ENCODE measurements at places on chromosomes 13 and 19.
A peak's percentile ranks its signal among the peaks of the same experiment; 100 is the strongest.

GRCh38 chr13:48334534-48335127, 31.1 kb downstream of the RB1 start:
- DNase-seq: no peak

- DNase-seq: no peak
These were observed 311.6 kb downstream of the ENOX1 start for GRCh38 chr13:43475140-43475539.

GRCh38 chr19:19232261-19232721, 20.5 kb downstream of the NCAN start:
- DNase-seq: no peak

GRCh38 chr13:101917833-101918661, 465.6 kb downstream of the ITGBL1 start:
- peak; percentile 94 for DNase-seq

GRCh38 chr13:53311561-53311960, 282.9 kb downstream of the OLFM4 start:
- no peak for DNase-seq

GRCh38 chr19:34017024-34017423, 155.3 kb upstream of the LSM14A start:
- DNase-seq: no peak

GRCh38 chr19:6818246-6818645, 45.7 kb downstream of the VAV1 start:
- DNase-seq: no peak

DNA sequence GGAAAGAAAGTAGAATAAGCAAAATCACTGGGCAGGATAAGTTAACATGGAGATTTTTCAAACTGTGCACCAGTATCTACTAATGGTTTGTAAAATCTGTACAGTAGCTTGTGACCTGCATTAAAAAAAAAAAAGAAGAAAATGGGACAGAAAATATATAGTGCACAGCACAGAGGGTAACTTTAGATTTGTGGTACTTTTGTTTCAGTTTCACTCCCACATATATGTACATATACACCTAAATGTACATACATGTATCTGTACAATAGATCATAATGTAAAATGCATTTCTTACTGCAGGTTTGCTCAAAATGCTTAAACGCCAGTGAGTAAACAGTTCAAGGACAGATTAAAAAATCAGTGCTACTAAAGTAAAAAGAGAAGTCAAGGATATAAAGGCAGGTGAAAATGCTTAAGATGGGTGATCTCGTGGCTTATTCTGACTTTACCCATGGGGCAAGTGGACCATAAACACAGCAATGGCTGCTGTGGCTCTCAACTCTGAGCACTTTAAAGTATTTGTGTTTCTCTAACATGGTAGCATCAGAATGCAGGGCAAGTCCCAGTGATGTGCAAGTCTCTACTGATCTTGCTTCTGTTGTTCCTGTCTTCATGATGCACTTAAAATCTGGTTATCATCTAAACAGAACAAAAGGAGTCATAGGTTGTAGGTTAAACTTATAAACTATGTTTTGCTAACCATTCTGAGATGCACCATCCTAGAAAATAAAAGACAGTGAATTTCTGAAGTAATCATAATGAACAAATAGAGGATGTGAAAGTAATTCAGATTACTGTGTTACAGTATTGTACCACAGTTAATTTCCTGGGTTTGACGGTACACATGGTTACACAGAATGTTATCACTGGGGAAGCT, 112.3 kb downstream of the MIPEP start:
- no peak for DNase-seq

DNA sequence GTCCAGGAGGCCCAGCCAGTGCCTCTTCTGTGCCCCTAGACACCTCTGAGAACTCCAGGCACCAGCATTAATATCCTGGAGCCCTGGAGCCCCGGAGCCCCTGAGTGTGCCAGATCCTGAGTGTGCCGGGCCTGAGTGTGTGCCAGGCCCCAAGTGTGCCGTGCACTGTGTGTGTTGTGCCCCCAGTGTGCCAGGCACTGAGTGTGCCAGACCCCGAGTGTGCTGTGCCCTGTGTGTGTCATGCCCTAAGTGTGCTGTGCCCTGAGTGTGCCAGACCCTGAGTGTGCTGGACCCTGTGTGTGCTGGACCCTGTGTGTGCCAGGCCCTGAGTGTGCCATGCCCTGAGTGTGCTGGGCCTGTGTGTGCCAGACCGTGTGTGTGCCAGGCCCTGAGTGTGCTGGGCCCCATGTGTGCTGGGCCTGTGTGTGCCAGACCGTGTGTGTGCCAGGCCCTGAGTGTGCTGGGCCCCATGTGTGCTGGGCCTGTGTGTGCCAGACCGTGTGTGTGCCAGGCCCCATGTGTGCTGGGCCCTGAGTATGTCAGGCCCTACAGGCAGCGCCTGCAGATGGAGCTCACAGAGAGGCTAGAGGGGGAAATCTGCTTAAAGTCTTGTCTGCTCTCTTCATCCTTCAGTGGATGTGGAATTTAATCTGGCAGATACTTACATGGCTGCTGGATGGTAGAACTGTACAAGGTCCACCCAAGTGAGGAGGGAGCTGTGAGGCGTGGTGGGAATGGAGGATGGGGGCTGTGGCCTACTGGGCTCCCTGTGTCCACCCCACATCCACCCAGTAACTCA, 53.9 kb downstream of the C13orf46 start:
- DNase-seq: no peak

DNA sequence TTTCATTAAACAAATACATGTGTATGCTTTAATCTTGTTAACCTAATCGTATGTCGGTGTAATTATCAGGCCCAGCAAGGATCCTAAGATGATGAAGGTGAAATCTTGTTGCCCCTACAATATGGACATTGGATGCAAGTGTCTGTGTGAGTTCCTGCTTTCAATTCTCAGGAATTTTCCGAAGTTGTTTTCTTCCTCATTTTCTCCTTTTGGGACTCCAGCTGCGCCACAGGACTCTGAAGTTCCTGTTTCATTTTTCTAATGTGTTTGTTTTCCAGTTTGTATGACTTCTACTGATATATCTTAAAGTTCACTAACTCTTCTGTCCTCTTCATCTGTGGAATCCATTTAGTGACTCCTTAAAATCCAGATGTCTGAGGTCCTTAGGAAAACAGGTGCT, 11.9 kb upstream of the OR7D2 start:
- no peak for DNase-seq

- DNase-seq: no peak
These were observed 43.3 kb downstream of the ZNF146 start for GRCh38 chr19:36258028-36258875.

GRCh38 chr19:16233081-16233776, 35.5 kb downstream of the AP1M1 start:
- no peak for DNase-seq

- DNase-seq: no peak
These were observed 1.8 kb downstream of the FGF14 start for GRCh38 chr13:102399791-102400674.

DNA sequence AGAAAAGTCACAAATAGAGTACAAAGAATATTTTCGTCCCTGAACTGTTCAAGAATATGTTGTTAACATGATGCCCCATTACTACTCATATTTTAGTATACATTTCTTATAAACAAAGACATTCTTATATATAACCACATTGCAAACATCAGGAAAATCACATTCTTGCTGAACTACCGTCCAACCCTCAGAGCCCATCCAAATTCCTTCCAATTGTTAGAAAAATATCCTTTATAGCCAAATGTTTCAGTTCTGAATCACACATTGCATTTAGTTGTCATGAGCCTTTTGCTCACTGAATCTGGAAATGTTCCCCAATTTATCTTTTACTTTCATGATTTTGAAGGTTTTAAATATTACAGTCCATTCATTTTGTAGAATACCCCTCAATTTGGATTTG, 467.8 kb upstream of the ARGLU1 start:
- DNase-seq: no peak

GRCh38 chr13:113509989-113510388, 19.5 kb upstream of the DCUN1D2 start:
- no peak for DNase-seq

DNA sequence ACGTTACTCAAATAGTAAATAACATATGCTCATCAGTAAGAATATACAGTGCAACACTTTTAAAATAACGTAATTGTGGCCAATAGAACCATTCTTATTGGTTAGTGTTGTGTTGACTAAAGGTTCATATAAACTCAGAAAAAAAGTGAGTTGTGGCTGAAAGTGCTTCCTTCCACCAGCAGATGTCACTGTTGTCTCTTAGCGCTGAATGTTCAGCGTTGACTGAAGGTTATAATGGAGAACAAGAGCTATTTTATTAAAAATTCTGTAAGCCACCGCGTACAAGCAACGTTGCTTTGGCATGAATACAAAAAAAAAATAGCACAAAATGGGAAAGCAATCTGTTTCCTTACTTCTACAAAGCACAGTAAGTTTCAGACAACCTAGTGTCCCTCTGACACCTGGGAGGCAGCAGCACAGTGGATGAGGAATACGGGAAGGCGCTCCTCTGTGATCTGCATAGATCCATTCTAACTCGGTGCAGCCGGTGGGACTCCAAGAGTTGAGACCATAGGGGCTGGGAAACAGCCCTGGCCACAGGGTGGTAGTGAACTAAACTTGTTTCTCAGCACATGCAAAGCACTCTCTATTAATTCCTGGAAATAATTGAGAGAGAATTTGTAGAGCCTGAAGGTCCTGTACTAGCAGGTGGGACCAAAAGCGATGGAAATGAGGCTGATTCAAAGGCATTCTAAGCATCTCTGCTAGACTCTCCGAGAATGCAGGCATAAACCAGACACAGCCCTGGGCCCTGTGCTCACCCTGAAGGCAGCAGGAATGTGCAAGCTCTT, 23.9 kb upstream of the OXGR1 start:
- peak; percentile 68 for DNase-seq

DNA sequence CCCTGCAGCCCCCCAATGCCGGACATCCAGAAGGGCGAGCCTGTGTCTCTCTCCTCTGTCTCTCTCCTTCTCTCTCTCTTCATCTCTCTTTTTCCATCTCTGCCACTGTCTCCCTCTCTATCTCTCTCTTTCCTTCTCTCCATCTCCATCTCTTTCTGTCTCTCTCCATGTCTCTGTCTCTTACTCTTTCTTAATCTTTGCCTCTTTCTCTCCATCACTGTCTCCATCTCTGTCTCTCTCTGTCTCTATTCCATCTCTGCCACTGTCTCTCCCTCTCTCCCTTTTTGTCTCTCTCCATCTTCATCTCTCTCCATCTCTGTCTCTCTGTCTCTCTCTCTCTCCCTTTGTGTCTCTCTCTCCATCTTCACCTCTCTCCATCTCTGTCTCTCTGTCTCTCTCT, 25.7 kb upstream of the TCF3 start:
- DNase-seq: no peak

DNA sequence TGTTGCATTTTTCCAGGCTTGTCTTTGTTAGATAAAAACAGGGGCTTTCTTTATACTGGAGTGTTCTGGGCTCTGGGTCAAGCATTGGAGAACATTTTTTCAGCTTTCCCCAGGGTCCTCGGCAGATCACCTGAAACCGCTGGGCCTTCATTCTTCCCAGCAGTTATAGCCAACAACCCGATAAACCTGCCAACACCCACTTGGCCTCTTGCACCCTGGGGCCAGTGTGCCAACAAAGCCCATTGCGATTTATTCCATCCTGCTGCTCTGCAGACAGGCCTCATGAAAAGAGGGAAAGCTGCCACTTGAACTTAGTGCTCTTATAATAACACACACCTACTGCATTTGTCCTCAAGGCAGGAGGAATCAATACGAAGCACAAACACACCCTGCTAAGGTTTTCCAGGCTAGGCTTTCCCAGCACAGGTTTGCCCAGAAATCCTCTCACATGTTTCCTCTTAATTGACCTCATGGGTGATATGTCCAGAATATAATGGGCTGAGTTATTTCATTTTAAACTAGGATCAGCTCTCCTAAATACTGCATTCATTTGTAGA, 669.3 kb downstream of the LIG4 start:
- peak; percentile 50 for DNase-seq
